Activated T-helper 9 cell treated with anti-CD3 and anti-CD28 coated beads, Interleukin-2, amount 50 U/mL, for 16 hours (primary cell): ENCODE measurements at places on chromosomes 5 and 9.

GRCh38 chr9:134635351-134636148 lies 6.1 kb upstream of the COL5A1 start:
- no peak for DNase-seq

GRCh38 chr9:69645488-69645887 lies 26.7 kb downstream of the APBA1 start:
- no peak for DNase-seq

DNA sequence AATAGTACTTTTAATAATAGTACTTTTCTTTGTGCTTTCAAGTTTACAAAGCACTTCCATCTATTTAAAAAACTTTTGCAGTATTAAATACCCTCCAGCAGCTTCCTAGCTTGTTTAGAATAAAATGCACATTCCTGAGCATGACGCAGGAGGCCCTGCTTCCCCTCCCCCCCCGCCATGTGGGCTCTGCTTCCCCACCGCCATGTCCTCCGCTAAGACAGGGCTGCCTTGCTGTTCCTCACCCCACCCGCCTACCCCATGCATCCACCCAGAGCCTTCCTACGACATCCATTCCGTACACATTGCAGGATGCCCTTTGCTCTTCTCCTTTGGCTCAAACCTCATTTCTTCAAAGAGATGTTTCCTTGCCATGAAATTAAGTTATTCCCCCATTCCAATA lies 205.9 kb upstream of the MSX2 start:
- DNase-seq = no peak

GRCh38 chr9:129143031-129143927 lies 32.1 kb downstream of the PTPA start:
- peak; percentile 60 for DNase-seq

DNA sequence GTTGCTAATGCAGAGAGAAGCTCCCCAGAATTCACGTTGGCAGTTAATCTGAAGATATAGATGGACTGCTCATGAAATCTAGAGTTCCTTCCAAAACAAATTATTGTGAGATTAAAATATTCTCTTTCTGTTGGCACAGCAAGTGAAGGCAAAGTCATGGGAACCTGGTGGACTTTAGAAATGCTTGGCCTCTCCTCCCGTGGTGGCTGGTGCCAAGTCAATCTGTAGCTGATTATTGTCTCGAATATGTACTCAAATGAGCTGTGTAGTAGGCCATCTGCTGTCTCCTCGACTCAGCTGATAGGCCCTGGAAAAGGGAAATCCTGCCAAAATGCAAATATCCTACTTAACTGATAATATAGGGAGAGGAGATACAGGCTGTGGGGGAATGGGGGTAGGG lies 69.3 kb downstream of the DAPK1 start:
- DNase-seq = no peak

DNA sequence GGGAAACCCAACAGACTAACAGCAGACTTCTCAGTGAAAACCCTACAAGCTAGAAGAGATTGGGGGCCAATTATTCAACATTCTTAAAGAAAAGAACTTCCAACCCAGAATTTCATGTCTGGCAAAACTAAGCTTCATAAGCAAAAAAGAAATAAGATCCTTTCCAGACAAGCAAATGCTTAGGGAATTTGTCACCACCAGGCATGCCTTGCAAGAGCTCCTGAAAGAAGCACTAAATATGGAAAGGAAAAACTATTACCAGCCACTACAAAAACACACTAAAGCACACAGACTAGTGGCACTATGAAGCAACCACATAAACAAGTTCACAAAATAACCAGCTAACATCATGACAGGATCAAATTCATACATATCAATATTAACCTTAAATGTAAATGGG lies 131.1 kb downstream of the OR2K2 start:
- no peak for DNase-seq

DNA sequence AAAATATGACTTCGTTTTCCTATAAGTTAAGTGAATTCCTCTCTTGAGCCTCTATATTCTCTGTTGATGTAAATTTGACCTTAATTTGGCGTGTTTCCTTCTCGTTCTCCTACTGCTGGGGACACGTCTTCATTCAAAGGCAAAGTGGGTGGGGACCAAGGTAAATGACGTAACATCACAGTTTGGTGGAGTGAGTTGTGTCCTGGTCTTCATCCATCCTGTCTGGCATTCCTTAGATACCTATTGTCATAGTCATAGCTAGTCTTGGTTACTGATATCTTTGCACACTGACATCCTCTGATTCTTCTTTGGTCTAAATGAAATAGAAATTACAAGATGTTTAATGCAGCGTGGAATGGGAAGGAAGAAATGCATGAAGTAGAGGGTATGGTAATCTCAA lies 108.5 kb downstream of the NNT start:
- DNase-seq = no peak

DNA sequence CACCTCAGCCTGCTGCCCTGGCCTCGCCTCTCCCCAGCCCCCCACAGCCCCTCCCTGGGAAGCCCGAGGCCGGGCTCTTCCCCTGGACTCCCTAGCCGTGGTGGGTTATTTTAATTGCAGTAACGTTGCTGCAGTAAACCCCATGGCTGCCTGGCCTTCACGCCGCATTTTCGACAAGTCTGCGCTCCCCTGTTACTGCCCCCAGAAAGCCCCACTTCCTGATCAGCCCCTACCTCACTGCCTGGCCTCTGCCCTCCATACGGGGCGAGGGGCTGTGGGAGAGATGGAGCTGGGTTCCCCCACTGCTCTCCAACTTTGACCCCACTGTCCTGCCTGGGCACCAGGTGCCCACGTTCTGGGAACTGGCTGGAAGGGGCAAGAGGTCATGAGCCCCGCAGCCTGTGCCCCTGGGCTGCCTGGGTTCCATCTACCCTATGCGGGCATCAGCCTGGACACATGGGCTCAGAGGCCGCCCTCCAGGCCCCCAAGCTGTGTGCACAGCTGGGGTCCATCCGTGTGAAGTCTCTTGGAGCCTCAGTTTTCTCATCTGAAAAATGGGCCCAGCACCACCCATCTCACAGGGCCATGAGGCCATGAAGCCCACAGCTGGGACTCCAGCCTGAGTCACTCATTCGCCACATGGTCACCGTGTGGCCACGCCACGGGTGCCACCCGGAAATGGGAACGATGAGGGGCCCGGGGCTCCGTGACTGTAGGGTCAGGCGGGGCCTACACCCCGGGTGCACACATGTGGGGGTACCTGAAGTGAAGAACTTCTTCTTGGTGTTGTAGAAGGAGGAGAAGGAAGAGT lies 11.5 kb downstream of the EGFL7 start:
- no peak for DNase-seq

- DNase-seq = no peak
These were observed 53.6 kb upstream of the FST start for GRCh38 chr5:53426878-53427277.

DNA sequence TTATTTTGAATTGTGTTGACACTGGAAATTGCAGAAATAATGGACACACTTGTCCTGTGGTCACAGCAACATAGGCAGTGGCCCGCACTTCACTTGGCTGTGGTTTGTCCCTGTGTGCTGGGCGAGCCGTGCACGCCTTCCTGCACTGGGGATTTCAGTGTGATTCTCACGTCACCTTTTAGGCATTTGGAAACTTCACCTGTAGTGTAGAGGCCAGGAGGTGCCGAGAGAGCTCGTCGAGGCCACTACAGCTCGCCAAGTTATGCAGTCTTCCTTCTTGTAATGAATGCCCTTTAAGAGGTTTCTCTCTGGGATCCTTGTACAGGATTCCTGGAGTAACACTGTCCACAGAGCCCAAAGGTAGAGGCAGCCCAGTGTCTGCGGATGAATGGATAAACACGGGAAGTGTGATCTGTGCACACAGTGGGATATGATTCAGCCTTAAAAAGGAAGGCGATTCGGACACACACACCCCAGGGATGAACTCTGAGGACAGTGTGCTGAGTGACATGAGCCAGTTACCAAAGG lies 14.7 kb downstream of the TRAF2 start:
- no peak for DNase-seq

- no peak for DNase-seq
These were observed 1.3 kb downstream of the TNFSF15 start for GRCh38 chr9:114804505-114804904.

- DNase-seq = no peak
These were observed 1.8 kb downstream of the ZBTB34 start for GRCh38 chr9:126862104-126862761.

GRCh38 chr9:36445800-36446361 lies 45.8 kb upstream of the RNF38 start:
- no peak for DNase-seq

- DNase-seq = no peak
These were observed 33.0 kb downstream of the GADD45G start for GRCh38 chr9:89637787-89638186.

DNA sequence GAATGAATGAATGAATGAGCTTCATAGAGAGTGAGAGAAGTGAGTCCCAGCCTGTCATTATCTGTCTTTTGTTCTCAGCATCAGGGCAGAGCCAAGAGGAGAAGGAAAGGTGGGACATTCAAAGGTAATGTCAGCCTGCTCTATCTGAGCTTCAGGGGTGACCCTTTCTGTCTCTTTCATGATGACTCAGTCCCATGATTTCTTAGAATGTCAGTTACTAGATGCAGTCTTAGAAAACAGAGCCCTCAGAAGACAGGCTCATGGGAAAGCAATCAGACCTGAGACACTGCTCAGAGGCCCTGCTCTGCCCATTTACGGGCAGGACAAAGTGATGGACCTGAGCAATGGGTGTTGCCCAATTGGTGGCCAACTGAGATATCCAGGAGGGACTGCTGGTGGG lies 1.1 kb downstream of the SPATA31D1 start:
- no peak for DNase-seq

- DNase-seq = no peak
These were observed 4.2 kb upstream of the PRSS3 start for GRCh38 chr9:33791117-33791516.

- DNase-seq = no peak
These were observed 14.5 kb downstream of the ADAM19 start for GRCh38 chr5:157561110-157561509.

DNA sequence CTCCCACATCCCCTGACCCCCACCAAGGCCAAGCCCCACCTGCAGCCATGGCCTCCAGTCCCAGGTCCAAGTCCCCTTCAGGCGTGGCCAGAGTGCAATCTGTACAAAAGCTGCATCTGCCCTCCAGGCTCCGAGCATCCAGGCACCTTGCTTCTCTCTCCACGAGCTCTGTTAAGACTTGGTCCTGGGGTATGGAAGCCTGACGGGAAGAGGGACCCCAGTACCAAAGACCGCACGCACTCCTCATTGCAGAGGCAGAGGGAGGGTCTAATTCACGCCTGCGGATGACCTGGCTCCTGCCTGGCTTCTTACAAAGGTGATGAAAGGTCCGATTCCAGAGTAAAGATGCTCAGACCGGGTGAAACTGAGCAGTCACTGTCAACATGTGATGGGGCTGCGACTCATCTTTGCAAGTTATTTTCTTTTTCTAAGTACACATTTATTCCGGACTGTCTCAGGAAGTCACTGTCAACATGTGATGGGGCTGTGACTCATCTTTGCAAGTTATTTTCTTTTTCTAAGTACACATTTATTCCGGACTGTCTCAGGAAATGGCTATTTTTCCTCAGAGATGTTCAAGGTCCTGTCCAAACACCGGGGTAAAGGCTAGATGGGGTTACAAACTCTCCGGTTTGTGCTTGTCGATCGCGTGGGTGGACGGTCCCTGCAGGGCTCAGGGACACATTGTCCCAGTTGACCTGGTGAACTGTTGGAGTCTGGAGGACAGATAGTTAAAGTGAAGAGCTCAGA lies 252.0 kb upstream of the IRX4 start:
- DNase-seq = no peak

DNA sequence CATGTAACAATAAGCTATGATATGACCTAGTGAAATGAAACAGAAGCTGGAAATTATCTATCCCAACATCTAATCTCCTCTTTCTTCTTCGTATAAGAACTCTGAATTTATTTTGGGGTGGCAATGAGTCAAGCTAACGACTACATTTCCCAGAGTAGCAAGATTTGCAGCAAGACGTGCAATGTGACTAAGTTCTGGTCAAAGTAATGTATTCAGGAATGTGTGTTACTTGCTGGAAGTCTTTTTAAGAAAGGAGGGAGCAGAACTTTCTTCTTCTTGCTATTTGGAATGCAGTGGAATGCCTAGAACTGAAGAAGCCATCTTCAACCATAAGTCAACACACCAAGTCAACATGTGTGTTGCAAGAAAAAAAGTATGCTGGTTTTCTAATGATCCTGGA lies 406.6 kb upstream of the MEF2C start:
- no peak for DNase-seq

GRCh38 chr9:131603199-131603598 lies 57.9 kb downstream of the PRRT1B start:
- no peak for DNase-seq

GRCh38 chr9:89317282-89317681 lies 1.0 kb upstream of the SECISBP2 start:
- DNase-seq = no peak

GRCh38 chr5:5304361-5305020 lies 118.0 kb upstream of the ICE1 start:
- DNase-seq = no peak

DNA sequence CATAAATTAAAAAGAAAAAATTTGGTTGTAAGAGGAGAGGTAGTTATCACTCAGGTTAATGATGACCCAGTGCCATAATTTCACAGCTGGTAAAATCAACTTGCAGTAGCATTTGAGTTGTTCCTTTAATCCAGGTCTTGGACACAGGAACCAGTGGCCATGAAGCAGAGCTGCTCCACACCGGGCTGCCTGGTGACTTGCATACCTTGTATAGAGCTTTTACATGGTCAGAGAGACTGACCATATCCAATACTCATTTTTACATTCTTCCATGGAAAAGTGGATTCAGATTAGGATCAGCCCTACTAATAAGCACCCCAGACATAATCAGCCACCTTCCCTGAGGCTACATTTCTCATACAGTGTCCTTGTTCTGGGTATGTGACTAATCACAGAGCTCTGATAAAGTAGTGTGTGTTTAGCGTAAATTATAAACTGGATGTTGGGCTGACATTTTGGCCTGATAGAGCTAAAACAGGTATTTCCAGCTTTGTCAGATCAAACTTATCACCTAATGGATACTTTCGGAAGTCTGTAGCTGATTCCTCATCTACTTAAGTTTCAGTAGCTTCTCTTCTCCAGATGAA lies 77.0 kb upstream of the ZSWIM6 start:
- no peak for DNase-seq

GRCh38 chr9:26687421-26687820 lies 205.2 kb downstream of the CAAP1 start:
- no peak for DNase-seq

- no peak for DNase-seq
These were observed 107.0 kb upstream of the PCA3 start for GRCh38 chr9:76657265-76657664.

DNA sequence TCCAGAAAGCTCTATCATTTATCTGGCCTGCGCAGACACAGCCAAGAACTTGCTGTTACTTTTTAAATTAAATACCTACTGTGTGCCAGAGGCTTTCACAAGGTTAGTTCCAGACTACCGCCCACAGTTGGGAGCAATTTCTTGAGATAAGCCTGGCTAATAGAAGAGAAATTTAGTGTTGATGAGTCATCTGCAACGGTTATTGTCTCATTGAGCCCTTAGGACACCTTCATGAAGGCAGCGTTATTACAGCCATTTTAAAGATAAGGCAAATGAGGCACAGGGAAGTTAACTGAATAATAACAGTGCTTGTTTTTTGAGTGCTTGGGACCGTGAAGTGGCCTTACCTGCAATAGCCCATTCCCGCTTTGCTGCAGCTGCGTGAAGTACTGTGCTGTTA lies 292.9 kb upstream of the MSX2 start:
- no peak for DNase-seq

- DNase-seq = no peak
These were observed 28.4 kb upstream of the HK3 start for GRCh38 chr5:176927562-176927961.

- no peak for DNase-seq
These were observed 43.8 kb upstream of the GOLPH3 start for GRCh38 chr5:32217886-32218396.

- DNase-seq = no peak
These were observed 77.0 kb downstream of the DCP2 start for GRCh38 chr5:113053511-113053995.
